Activated CD8-positive, alpha-beta T cell treated with anti-CD3 and anti-CD28 coated beads, Interleukin-2, amount 10 ng/mL, durations not matched to agents 7 days and 5 days (primary cell): ENCODE measurements at places on chromosomes 4 and X. TPM values are rescaled to one million over a fixed set of nuclear protein-coding genes. Genes with fewer than 3 reads are reported as not detected.

G6PD gene
- total RNA-seq = 135 TPM

CCDC120 gene
- total RNA-seq = 5.4 TPM

NDP gene
- total RNA-seq = not detected

ASB5 gene
- not detected for total RNA-seq

TMEM150C gene
- total RNA-seq = not detected

AFF1 gene
- 47.8 TPM for total RNA-seq

HPGD gene
- total RNA-seq = 16.5 TPM

IGFBP7 gene
- not detected for total RNA-seq

STAG2 gene
- total RNA-seq = 94.9 TPM

SPARCL1 gene
- total RNA-seq = not detected

MFAP3L gene
- 0.32 TPM for total RNA-seq
